ENCODE measurements at places on chromosomes 5 and 9.

- no peak for DNase-seq
Observed at GRCh38 chr9:116156621-116157314, 3.2 kb downstream of the PAPPA start.

GRCh38 chr9:86282979-86283535, 719 bp upstream of the ISCA1 start:
- DNase-seq: no peak

DNA sequence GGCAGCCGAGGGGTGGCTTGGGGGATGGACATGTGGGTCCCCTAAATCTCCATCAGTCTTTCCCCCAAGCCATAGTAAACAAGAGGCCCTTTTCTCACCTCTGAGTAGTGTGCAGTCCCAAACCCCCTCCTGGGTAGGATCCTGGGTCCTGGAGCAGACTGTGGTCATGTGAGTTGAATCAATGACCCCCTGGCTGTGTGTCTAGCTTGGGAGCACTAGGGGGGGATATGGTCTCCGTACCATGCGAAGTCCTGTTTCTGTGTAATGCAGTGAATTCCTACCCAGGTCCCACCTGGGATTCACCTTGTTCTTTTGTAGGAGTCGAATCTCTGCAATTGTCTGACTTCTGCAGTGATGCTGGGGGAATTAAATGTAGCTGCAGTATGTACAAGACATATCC, 66.2 kb downstream of the FGF18 start:
- no peak for DNase-seq

GRCh38 chr9:114908104-114908622, 22.2 kb downstream of the TNFSF8 start:
- DNase-seq: no peak

DNA sequence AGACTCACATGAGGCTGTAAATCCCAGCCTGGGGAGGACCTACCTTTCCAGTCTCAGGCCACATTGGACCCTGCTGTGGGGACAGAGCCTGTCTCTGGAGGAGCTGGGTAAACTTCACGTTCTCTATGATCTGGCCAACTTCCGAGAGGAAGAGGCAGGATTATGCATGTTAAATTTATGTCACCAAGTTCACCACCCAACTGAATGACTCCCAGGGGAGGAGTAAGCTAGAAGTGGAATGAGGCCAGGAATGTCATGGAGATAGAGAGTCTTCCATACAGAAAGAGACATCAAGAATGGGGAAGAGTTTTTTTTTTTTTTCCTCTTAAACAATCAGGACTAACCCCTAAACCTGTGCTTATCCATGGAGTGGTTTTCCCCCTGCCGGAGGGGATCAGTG, 90.3 kb upstream of the PALM2AKAP2 start:
- no peak for DNase-seq
